ENCODE measurements at places on chromosomes 3 and 15.
A peak's percentile ranks its signal among the peaks of the same experiment; 100 is the strongest.

DNA sequence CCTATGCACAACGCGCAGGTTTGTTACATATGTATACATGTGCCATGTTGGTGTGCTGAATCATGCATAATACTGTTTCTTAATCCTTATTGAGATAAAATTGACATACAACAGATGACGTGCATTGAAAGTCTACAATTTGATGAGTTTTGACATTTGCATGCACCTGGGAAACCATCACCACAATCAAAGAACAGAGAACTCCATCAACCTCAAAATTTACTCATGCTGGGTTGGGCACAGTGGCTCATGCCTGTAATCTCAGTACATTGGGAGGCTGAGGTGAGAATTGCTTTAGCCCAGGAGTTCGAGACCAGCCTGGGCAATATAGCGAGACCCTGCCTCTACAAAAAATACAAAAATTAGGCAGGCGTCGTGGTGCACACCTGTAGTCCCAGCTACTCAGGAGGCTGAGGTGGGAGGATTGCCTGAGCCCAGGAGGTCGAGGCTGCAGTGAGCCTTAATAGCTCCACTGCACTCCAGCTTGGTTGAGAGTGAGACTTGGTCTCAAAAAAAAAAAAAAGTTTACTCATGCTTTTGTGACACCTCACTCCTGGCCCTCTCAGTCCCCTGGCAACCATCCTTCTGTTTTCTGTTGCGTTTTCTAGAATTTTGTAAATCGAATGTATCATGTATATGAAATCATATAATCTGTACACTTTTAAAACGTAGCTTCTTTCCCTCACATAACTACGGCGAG lies 56.6 kb downstream of the BHLHE40 start:
- DNase-seq: no peak

- DNase-seq: no peak
Observed at GRCh38 chr3:149377408-149378364, at the start of gene TM4SF1. TSS of gene TM4SF1 (minus strand) at chr3:149377649. CDS start at chr3:149377547, 102 bp downstream.

DNA sequence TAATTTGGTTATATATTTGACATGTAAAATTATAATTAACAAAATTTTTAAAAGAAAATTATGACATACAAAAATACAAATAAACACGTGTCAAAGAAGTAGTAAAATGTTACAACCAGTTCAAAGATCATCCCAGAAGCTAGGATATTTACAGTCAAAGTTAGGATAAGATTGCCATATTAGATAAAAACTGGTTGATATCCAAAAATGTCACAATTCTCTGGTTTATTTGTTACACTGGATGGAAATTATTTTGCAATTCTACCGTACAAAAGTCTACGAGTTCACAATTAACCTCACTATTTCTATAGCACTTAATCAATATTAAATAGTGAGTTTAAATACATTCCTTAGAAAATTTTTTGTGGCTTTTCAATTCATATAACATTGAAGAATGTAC lies 673.8 kb downstream of the GBE1 start:
- no peak for DNase-seq

DNA sequence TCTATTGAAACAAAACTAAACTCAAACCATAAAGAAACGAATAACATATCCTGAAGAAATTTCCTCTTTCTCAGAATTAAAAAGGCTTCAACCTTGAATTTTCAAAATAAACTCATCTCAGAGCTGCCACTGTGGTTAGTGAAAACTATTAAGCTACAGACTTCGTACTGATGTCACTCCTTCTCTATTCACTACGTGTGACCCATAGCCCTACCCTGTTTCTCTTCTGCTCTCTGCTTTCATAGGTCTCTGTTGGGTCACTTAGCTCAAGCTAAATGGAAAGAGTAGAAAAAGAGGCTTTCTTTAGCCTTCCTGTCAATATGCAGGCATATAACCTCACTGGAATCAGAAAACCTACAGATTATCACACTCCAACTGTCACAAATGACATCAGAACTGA lies 126.6 kb upstream of the MME start:
- DNase-seq: no peak

DNA sequence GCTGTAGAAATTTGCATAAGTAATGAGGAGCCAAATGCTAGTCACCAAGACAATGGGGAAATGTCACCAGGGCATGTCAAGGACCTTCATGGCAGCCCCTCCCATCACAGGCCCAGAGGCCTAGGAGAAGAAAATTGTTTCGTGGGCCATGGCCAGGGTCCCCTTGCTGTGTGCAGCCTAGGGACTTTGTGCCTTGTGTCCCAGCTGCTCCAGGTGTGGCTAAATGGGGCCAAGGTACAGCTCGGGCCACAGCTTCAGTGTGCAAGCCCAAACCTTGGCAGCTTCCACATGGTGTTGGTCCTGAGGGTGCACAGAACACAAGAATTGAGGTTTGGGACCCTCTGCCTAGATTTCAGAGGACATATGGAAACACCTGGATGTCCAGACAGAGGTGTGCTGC lies 208.8 kb upstream of the TBC1D5 start:
- DNase-seq: no peak

- DNase-seq: no peak
Observed at GRCh38 chr3:179299999-179300613, 22.7 kb upstream of the ZNF639 start.

DNA sequence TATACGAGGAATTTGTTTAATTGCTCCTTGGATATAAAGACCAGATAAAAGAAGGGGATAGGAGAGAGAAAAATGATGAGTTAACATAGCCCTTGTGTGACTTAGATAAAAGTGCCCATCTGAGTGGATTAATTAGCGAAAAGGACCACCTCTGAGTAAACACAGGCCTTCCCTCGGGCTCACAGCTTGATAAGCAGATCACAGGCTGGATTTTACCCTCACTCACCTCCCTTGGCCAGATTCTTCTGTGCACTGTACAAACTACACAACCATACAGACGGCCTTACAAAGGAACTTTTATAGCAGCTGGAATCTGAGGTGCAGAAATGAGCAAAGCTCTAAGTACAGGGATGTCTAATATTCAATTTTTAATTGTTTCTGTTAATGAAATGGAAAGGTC lies 112.4 kb upstream of the STT3B start:
- no peak for DNase-seq

- DNase-seq: no peak
Observed at GRCh38 chr3:94294806-94295205, 231.9 kb downstream of the NSUN3 start.

- no peak for DNase-seq
Observed at GRCh38 chr15:58987036-58987435, 427 bp upstream of the RNF111 start.

DNA sequence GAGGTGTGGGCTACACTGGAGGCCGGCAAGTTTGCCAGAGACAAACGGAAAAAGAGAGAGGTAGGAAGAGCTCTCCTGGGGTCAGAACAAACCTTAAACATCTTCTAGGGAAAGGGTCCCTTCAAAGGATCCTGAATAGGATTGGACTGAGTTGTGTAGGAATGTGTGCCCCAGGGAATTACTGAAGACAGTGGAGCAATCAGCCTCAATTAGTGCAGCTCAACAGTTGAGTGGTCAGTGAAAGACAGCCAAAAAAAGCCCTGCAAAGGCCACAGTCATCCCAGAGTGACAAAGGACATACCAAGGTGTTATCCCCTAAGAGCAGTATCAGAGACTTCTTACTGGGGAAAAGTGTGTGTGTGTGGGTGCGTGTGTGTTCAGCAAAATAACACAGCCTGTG lies 70.3 kb downstream of the NUP210 start:
- DNase-seq: no peak

- DNase-seq: no peak
Observed at GRCh38 chr3:11545186-11545851, 98.4 kb downstream of the VGLL4 start.

- DNase-seq: no peak
Observed at GRCh38 chr15:74869372-74869725, 3.8 kb downstream of the SCAMP2 start.

DNA sequence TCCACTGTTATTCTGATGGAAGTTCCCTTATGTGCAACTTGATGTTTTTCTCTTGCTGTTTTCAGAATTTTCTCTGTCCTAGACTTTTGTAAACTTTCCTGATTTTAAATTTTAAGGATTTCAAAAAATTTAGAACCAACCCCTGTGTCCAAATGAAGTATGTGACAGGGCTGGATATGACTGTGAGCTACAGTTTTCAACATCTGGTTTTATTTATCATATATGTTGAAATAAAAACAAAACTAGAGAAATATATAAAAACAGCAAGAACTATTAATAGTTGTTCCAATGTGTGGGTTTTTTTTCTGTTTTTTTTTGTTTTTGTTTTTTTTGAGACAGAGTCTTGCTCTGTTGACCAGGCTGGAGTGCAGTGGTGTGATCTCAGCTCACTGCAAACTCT lies 47.4 kb upstream of the PSMD6 start:
- no peak for DNase-seq

GRCh38 chr3:45957586-45957985 lies 14.3 kb downstream of the CXCR6 start:
- DNase-seq: no peak

- DNase-seq: no peak
Observed at GRCh38 chr3:117998071-117998470, 1036.6 kb downstream of the IGSF11 start.

DNA sequence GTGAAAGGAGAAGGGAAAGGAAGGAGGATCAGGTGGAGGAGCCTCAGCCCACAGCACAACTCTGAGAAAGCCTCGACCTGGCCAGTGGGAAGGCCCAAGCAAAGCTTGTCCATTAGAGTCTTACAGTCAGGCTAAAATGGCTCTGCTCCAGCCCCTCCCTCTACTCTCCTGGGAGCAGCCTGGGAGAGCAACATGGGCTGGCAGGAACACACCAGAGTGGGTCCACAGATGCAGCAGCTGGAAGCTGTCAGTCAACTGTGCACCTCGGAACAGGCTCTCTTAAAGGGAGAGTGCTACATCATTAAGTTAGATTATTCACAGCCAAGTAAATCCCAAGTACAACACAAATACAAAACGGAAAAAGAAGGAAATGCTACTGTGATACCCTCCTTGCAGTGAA lies 98.0 kb upstream of the LIMD1 start:
- no peak for DNase-seq

GRCh38 chr3:46987743-46988401 lies 8.4 kb downstream of the NBEAL2 start:
- peak; percentile 94 for DNase-seq

- no peak for DNase-seq
Observed at GRCh38 chr3:162489853-162490252, 993.2 kb downstream of the OTOL1 start.

All from activated naive CD4-positive, alpha-beta T cell treated with anti-CD3 and anti-CD28 coated beads for 36 hours (primary cell).